NCI-H524 (cell line): ENCODE measurements at places on chromosomes 12 and 14.

GRCh38 chr12:113359133-113359938 lies 949 bp downstream of the PLBD2 start:
- no peak for DNase-seq

DNA sequence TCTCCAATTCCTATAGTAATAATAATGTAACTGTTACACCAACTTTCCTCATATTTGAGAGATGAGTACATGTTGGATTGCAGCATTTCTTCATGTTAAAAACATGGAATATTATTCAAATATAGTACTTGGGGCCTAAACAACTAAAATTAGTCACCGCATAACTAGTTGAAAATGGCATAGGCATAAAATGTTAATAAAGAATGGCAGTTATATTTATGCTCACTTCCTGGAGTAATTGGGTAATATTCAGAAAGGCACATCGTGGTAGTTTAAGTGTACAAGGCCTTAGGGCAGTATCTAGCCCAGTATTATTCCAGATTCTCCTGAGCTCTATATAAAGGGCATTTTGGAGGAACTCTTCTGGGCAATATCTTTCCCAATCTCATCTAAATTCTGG lies 46.0 kb downstream of the ERGIC2 start:
- DNase-seq, result no peak

DNA sequence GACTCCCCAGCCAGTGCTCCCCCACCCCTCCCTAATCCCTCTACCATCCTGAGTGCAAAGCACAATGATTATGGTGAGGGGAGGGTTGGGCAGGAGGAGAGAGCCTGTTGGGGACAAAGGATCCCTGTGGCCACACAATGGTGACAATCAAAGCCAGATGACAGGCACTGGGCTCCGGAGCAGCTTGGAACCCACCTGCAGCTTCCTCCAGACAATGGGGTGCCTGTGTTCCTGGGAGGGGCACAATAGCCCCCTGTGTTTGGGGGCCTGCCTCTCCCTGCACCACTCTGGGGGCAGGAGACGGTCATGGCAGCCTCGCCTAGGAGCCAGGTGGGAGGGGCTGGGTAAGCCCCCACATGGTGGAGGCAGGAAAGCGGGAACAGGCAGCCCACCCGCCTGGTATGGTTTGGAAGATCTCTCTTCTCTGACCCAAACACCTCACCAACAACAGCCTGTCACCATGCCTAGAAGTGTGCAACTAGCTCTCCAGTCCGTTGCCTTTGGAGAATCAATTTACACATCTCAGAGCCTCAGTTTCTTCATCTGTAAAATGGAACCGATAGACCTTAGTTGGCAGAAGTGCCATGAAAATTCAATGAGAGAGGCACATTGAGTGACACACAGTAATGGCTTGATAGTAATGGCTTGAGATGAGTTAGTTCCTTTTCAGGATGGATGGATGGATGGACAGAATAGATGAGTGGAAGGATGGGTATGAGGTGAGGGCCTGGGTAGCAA lies 53.0 kb downstream of the MVK start:
- no peak for DNase-seq

- DNase-seq, result no peak
Measured at GRCh38 chr12:49032679-49033447, 14.3 kb upstream of the PRKAG1 start.

GRCh38 chr12:64180951-64181350 lies 41.1 kb downstream of the KICS2 start:
- DNase-seq, result no peak

GRCh38 chr12:75446857-75447256 lies 33.7 kb upstream of the GLIPR1 start:
- no peak for DNase-seq

DNA sequence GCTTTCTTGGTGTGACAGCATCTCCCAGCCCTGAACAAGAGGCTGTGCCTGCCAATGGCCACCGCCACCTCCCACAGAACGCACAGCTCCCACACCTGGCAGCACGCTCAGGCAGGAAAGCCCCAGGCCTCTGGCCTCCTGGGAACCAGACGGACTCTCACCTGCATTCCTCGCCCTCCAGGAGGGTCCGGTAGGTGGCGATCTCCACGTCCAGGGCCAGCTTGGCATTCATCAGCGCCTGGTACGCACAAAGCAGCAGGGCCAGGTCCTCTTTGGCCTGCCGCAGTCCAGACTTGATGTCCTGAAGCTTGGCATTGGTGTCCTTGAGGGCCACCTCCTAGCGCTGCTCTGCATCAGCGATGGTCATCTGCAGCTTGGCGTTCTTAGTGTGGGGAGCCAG lies 12.1 kb upstream of the KRT77 start:
- DNase-seq, result no peak

DNA sequence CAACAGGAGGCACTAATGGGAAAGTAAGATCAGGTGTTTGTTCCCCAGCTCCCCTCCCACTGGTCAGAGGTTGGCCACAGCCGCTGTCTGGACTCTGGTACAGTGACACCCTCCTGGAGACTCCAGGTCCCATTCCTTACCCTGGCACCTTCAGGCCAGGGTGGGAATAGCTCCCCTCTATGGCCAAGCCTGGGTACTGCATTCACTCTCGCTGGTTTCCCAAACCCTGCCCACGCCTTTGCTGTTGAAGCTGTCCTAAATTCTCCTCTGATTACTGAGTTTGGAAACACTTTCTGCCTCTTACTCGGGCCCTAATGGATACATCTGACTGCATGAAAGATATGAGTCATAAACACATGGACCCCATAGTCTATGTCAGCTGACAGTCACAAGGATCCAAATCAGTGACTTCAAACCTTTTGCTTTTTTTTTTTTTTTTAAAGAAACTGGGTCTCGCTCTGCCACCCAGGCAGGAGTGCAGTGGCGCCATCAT lies 17.9 kb downstream of the HRK start:
- peak; percentile 20 for DNase-seq

GRCh38 chr12:84841591-84841990 lies 71.0 kb downstream of the SLC6A15 start:
- no peak for DNase-seq

- DNase-seq, result no peak
Measured at GRCh38 chr12:503111-503761, 43.5 kb downstream of the B4GALNT3 start.

DNA sequence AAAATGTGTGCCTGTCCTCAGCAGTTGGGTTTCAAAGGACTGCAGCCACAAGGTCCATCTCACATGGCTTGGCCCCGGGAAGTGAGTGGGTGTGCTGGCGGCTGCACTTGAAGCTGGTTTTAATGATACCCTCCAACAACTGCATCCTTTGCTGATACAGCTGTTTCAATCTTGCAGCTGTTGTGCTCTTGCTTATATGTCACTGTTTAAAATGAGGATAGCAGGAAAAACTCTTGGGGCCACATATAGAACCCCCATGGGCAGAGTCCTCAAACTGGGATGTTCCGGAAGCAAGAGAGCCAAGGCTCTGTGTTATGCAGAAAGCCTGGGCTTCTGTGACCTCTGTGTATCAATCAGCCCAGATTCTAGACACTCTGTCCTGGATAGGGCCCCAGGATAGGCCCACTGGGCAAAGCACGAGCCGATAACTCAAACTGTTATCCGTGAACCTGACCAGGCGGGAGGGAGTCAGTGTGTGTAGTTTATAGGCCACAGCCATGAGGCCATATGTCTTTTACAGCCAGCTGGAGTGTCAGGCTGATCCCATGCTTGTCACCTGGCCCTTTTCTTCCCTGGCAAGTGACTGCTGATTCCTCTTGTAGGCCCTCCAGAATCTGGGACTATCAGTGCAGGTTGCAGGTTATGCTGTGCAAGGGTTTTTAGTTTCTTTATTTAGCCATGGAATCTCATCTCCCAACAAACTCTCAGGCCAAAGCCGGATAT lies 74.3 kb downstream of the SSPN start:
- DNase-seq, result peak; percentile 17

- no peak for DNase-seq
Measured at GRCh38 chr12:122799641-122800243, 25.4 kb downstream of the CCDC62 start.

- DNase-seq, result no peak
Measured at GRCh38 chr12:104475271-104475670, 18.5 kb downstream of the CHST11 start.

- no peak for DNase-seq
Measured at GRCh38 chr12:52018433-52019112, 11.8 kb downstream of the TAMALIN start.

DNA sequence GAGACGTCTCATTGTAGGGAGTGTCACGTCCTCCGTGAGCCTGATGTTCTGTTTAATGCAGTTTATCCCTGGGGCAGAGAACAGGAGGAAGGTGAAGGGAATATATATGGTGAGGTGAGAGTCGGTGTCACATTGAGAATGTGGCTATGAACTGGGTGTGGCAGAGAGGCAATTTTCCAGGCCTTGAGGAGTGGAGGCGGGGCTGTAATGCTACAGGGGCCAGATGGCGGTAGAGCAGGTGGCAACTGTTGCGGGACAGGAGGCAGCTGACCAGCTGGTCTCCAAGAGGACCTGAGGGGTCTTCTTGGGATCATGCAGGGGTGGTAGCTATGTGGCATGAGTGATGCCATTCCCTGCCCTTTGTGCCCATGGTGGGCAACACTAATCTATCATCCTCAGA lies 59.6 kb downstream of the CACNA1C start:
- DNase-seq, result peak; percentile 80

GRCh38 chr14:76237349-76237990 lies 85.7 kb downstream of the GPATCH2L start:
- no peak for DNase-seq

DNA sequence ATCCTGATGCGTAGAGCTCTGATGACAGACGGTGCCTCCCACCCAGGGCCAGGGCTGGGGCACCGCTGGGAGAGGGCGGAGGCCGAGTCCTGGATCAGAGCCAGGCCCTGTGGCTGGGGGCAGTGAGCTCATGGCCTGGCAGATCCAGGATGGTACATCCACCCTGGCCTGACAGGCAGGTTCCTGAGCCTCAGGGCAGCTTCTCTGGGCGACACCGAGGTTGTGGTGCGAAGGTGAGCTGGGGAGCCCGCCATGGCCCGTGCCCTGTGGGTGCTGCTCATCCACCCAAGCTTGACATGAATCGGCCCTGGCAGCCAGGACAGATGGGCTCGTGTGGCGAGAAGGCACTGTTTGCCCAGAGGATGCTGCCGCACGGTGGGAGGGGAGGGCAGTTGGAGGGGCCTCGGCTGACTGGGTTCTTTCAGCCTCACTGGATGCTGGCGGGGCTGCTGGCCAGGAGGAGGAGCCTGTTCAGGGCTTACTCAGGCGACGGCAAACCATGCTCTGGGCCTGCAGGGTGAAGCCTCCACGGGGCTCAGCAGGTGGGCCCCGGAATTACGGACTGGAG lies 16.6 kb downstream of the LRTM2 start:
- peak; percentile 86 for DNase-seq

DNA sequence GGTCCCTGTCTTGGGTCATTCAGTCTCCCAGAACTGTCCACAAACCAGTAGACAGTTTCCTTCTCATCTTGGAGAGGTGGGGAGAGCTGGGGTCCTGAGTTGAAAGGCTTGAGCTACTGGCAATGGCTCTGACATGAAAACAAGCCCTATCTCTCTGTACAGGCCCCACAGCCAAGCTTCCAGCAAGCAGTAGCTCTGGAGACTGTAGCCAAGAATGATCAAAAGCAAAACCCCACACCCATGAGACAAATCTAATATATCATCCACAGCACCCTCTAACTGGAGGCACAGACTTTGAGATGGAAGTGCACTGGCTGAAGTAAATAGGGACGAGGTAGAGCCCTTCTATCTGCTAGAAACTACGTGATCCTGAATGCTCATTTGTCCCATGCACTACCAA lies 40.9 kb downstream of the RERG start:
- no peak for DNase-seq

DNA sequence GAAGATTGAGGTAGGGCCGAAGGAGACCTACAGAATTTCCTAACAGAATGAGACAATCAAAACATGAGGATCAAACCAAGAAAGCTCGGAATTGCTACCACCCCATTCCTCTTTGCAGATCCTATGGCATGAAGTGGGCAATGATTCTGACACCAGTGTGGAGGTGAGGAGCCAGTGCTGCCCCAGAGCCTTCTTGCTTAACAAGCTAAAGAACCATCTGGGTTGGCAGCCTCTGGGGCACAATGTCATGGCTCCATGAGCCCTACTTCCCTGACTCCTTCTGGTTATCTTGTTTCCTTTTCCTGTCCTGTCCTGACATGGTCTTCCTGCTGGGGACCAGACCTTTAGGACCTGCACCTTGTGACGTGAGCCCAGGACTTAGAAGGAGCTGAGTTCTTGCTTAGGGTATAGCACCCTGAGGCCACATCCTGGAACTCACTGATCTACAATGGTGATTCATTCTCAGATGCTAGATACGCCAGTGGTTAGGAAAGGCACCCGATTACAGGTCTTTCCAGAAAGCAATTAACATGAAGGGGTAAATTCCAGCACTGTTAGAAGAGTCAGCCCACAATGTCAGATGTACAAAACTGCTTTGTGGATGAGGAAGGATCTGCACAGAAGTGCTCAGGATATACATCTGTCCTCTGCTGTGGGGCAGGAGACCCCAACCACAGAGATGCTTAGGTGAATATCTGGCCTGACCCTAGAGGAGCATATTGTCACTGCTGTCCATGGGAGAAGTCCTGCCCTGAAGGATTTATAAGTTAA lies 324.2 kb downstream of the ZFP36L1 start:
- DNase-seq, result no peak

DNA sequence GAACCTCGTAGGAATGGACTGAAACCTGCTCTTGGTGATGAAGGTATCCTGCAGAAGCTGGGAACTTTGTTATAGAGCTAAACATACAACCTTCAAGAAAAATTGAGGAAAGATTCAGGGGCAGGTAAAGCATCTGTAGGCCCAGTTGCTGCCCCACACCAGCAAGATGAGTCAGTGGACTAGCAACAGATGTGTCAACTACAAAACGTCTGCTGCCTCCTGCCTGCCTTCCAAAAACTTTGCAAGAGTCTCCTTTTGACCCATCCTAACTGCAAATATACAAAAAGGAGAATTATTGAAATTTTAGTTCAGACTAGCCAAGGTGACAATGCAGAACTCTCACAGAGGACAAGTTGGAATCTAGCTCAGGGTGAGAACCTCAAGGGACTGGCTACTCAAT lies 60.9 kb upstream of the TMTC1 start:
- DNase-seq, result no peak

DNA sequence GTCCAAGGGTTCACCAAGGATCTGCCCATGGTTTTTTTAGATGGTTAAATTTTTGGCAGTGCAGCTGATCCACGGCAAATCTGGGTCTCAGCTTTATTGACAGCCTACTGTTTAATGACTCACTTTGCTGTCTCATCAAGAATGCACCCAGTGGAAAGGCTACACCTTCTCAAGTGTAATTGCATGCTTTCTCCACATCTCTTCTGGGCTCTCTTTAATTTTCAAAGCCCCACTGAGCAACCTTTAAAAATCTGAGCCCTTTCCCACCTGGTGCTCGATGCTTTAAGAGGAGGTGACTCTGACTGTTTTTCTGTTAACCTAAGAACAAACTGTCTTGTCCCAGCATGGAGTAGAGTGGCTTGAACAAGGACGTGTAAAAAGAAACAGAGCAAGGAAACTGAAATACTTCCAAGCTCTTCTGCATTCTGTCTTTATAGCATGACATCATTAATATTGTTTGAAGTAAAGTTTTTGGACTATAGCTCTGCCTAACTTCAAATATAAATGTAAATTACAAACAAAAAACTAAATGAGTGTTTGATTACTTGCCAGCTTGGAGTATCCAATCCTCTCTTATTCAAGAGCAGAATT lies 214.2 kb upstream of the KRR1 start:
- DNase-seq, result peak; percentile 64
